Mesangial cell (primary cell): ENCODE measurements at places on chromosomes 2 and 18. TPM values are rescaled to one million over a fixed set of nuclear protein-coding genes. Genes with fewer than 3 reads are reported as not detected.

The SPC25 gene
- total RNA-seq, result 0.51 and 12.7 TPM in 2 replicates

The UPP2 gene
- not detected in 2 replicates for total RNA-seq

The ZFP36L2 gene
- total RNA-seq, result 6.8 and 15.0 TPM in 2 replicates

The SDC1 gene
- 65.5 and 86.7 TPM in 2 replicates for total RNA-seq

The GTF3C2 gene
- total RNA-seq, result 44.4 and 49.5 TPM in 2 replicates

The IL1A gene
- not detected in 2 replicates for total RNA-seq

The CCDC74B gene
- 8.8 and 23.8 TPM in 2 replicates for total RNA-seq

The TUBA4B gene
- not detected in 2 replicates for total RNA-seq

The ACVR1C gene
- under 0.01 TPM in 2 replicates for total RNA-seq

The SNED1 gene
- total RNA-seq, result 1.5 and 6.7 TPM in 2 replicates

The REEP1 gene
- 0.51 and 2.6 TPM in 2 replicates for total RNA-seq

The KRTCAP3 gene
- total RNA-seq, result 0.49 and 8.9 TPM in 2 replicates

The KCNJ3 gene
- total RNA-seq, result 0.13 and 0.16 TPM in 2 replicates

The COL4A4 gene
- total RNA-seq, result 0.81 and 2.2 TPM in 2 replicates
